ENCODE measurements at places on chromosomes 1 and 21.

GRCh38 chr1:57831624-57832023, 407.8 kb upstream of the DAB1 start:
- H3K27me3 ChIP-seq: no peaks in the 10 kb centered on the region
- H3K4me1 ChIP-seq: no peaks in the 10 kb centered on the region
- H3K36me3 ChIP-seq: no peaks in the 10 kb centered on the region
- no peak overlapping the region for H3K27ac ChIP-seq
- H3K4me3 ChIP-seq: no peak overlapping the region

GRCh38 chr1:161787355-161787754, 21.2 kb downstream of the ATF6 start:
- H3K36me3 ChIP-seq: peaks cover 65% of the 10 kb centered on the region
- H3K4me3 ChIP-seq: no peak overlapping the region
- DNase-seq: no peak
- no peaks in the 10 kb centered on the region for H3K27me3 ChIP-seq
- peaks cover 8% of the 10 kb centered on the region for H3K4me1 ChIP-seq

DNA sequence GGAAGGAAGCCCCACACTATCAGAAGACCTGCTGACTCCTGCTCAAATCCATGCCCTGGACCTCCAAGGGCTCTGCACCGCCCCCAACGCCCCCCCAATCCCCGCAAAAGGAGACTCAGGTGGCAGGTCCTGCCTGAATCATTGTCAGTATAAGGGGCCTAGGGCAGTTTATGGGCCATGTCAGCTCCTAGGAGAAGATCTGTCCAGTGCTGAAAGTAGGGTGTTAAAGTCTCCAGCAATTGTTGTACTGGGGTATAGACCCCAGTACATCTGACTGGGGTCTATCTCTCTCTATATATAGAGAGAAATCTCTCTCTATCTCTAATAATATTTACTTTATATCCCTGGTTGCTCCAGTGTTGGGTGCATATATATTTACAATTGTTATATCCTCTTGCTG, 12.1 kb upstream of the OLIG2 start:
- no peaks in the 10 kb centered on the region for H3K27me3 ChIP-seq
- H3K27ac ChIP-seq: no peak overlapping the region
- no peaks in the 10 kb centered on the region for H3K36me3 ChIP-seq
- H3K4me3 ChIP-seq: no peak overlapping the region
- no peak for DNase-seq
- H3K4me1 ChIP-seq: no peaks in the 10 kb centered on the region

GRCh38 chr1:223620297-223620897, 45.1 kb downstream of the CAPN8 start:
- H3K4me3 ChIP-seq: no peak overlapping the region
- no peak for DNase-seq
- no peaks in the 10 kb centered on the region for H3K27me3 ChIP-seq
- H3K27ac ChIP-seq: no peak overlapping the region

DNA sequence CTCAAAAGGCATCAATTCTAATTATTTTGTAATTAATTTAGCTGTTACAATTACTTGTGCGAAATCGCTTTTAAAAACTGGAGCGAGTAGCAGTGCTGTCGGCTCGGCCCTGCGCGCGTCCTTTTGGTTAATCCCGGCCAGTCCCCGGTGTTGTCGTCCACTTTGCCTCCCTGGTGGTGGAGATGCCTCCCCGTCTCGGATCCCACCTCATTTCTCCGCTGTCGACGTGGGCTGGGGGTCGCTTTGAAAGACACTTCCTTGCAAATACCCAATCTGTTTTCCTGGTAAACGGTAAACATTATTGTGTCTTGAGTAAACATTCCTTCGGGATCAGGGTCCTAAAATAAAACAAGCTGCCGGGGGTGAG, 3.7 kb downstream of the FOXD3 start:
- H3K27me3 ChIP-seq: peaks cover 77% of the 10 kb centered on the region
- H3K36me3 ChIP-seq: no peaks in the 10 kb centered on the region
- peaks cover 41% of the 10 kb centered on the region for H3K4me1 ChIP-seq
- no peak for DNase-seq
- no peak overlapping the region for H3K4me3 ChIP-seq
- no peak overlapping the region for H3K27ac ChIP-seq

DNA sequence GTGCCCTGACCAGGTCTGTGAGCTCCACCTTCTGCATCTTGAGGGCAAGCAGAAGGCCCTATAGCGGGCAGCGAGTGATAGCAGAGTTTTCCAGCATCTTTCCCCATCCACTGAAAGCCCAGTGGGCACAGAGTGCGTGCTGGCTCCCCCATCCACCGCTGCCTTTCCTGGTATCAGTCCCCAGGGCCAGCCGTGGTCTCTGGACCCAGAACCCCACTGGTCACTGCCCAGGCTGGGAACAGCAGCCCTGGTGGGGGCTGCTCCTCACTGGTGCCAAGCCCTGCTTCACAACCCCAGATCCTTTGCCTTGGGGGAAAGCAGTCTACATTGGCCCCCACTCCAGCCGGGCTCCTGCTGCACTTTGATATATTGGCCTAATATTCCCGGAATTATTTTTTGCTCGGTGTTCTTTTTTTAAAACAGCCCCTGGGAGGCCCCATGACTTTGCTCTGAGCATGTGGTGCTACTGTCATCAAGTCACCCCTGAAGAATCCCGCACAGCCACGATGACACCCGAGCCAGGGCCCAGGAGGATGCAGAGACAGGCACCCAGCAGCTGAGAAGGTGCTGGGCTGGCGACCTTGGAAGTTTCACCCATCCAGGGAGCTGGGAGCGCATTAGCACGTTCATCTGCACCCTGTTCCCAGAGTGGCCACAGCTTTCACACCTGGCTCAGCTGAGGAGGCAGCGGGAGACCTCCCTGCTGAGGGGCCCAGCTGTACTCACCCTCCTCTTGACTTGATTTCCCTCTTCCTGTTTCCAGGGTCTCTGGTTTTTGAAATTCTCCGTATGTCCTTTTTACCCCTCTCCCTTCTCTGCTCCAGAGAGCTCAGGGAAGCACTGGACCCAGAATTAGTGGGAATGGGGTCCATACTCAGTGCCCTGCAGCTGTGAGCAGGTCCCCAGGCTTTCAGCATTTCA, 56.9 kb downstream of the KLHDC7A start:
- no peak overlapping the region for H3K4me3 ChIP-seq
- DNase-seq: peak; percentile 17
- H3K27ac ChIP-seq: no peak overlapping the region
- H3K36me3 ChIP-seq: no peaks in the 10 kb centered on the region
- H3K4me1 ChIP-seq: no peaks in the 10 kb centered on the region

DNA sequence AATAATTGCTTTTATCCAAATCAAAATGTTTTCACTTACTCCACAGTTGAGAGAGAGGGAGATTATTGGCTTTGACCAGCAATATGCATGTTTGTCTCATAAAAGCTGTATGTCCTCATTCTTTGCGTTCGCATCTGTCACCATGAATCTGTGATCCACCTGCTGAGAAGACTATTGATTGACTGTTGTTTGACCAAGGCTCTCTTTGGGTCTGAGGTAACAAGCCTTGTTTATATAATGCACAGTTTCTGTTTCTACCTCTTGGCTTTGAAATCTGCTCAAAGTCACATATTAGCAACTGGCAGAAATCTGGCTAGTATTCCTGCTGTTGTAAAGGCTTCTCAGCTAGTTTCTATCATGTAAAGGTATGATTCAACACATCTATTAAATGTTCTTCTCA, 157.0 kb downstream of the LYPLAL1 start:
- no peak overlapping the region for H3K27ac ChIP-seq
- no peaks in the 10 kb centered on the region for H3K4me1 ChIP-seq
- DNase-seq: no peak
- H3K27me3 ChIP-seq: no peaks in the 10 kb centered on the region
- no peak overlapping the region for H3K4me3 ChIP-seq
- no peaks in the 10 kb centered on the region for H3K36me3 ChIP-seq

Data from esophagus muscularis mucosa (tissue), 4 donors.